ENCODE measurements at places on chromosomes 1 and 21. TPM values are rescaled to one million over a fixed set of nuclear protein-coding genes. Genes with fewer than 3 reads are reported as not detected.
A peak's percentile ranks its signal among the peaks of the same experiment; 100 is the strongest.

DNA sequence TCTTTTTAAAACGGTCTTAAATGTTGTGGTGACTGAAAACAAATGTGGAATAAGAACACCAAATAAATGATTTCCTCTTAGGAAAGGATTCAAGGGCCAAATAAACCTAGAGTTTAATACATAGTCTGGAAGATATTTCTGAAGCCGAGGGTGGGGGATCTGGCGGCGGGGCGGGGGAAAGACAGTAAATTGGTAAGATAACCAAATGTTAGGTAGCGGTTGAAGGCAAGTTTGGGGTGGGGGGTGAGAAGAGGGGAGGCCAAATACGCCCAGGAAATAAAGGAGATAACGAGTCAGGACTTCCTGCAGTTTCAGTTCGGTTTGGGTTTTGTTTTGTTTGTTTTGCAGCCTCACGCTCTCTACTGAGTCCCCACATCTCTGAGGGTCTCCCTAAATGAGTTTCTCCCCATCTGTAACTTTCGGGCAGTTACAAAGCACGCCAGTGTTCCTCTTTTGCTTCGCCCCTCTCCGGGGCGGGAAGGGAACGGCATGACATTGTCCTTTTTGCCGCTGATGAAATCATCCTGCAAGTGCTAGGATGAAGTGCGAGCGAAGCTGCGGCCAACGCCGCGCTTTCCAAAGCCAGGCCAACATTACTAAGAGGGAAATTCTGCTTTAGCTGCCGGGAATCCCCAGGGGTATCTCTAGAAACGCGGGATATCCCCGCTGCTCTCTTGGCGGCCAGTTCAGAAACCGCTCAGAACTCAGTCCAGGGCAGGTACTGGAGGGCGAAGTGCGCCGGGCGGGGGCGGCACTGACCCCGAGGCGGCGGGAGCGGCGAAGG lies 844 bp downstream of the NIBAN1 start:
- peak; percentile 51 for DNase-seq

Gene KPRP
- not detected for polyA plus RNA-seq

Gene ATAD3A
- 17.8 TPM for polyA plus RNA-seq

Gene TNN
- polyA plus RNA-seq: 2.4 TPM

- DNase-seq: no peak
Measured at GRCh38 chr21:45560106-45561021, 18.1 kb upstream of the SLC19A1 start.

DNA sequence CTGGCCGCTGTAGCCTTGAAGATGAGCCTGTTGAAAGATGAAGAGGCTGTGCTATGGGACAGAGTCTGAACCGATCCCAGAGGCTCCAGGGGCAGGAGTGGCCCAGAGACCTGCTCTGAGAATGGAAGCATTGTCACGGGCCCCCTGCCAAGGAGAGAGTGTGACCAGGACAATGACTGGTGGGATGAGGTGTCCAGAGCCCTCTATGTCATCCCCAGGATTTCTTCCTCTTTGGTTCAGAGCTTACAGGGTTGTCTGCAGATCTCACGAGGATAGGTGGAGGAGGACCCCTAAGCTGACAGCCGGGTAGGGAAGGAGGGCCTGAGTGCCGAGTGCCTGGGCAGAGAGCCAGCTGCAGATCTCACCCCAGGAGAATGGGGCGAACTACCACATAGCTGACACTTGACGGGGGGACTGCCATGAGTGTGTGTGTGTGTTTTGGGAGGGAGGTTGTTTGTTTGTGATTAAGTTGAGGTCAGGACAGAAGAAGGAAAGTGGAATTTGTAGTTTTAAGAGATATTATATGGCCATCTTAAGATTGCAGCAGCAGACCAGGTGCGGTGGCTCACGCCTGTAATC lies 25.4 kb downstream of the PIK3CD start:
- DNase-seq: no peak

Gene OLFML3
- polyA plus RNA-seq: 269 TPM

DNA sequence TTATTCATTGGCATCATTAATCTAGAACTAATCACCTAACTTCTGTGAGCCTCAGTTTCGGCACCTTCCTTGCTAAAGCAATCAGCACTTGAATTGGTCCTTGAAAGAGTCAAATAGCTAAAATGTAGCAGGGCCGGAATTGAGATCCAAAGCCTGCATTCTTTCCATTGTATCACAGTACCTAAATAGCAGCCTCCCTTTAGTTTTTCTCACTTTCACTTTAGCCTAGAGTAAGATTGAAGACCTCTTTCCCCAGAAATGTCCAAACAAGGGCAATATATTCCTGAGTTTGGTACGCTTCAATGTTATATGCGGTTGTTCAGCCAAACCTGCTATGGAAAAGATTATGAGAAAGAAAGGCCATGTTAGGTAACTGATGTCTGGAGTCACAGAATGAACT lies 121.9 kb upstream of the BMP8A start:
- no peak for DNase-seq

Gene UQCRHL
- 2.9 TPM for polyA plus RNA-seq

GRCh38 chr1:203368624-203369451 lies 17.9 kb upstream of the FMOD start:
- peak; percentile 83 for DNase-seq

- no peak for DNase-seq
Measured at GRCh38 chr21:18772404-18772803, 368.8 kb upstream of the TMPRSS15 start.

DNA sequence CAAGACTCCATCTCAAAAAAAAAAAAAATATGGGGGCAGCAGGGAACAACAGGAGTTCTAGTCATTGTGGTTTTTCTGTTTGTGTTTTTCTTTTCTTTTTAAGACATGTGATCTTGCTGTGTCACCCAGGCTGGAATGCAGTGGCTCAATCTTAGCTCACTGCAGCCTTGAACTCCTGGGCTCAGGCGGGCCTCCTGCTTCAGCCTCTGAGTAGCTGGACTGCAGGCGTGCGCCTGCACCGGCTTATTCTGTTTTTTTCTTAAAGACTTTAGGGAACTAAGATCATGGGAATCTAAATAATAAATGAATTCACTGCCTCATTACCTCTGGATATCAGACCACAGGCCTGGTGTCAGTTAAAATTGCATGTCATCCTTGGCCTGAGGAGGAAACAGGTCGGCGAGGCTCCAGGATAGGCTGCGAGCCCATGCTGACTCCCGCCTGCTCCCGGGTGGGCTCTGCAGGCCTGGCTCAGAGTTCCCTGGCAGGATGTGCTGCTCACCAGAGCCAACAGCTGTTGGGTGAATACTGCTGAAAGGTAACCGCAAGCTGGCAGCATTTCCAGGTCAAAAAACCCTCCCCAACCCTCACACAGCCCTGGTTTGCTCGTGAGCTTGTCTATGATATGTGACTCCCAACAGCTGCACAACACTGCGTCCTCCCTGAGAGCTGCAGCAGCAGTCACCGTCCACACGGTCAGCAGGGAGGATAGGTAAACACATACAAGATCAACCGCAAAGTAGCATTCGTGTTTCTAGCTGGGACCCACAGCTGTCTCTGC lies 58.1 kb downstream of the SCCPDH start:
- no peak for DNase-seq

Gene SLAMF1
- polyA plus RNA-seq: 0.13 TPM

Gene RGS5
- 121 TPM for polyA plus RNA-seq

DNA sequence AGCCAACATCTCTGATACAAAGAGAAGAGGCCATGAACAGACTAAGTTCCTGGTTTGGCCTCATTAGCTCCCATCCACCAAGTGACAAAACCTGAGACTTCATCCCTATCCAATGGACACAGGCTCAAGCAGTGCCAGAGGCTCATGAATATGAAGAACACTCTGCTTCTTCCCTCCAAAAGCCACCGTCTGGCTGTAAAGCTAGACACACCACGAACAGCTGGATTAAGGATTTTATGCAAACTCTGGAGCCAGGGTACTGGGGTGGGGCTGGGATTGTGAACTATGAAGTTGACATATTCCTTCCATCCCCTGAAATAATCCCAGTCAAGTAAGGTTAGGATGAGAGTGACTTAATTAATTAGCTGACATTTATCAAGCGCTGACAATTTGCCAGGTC lies 139.4 kb downstream of the CSMD2 start:
- DNase-seq: no peak

- no peak for DNase-seq
Measured at GRCh38 chr1:40155910-40156309, 5.3 kb upstream of the RLF start.

DNA sequence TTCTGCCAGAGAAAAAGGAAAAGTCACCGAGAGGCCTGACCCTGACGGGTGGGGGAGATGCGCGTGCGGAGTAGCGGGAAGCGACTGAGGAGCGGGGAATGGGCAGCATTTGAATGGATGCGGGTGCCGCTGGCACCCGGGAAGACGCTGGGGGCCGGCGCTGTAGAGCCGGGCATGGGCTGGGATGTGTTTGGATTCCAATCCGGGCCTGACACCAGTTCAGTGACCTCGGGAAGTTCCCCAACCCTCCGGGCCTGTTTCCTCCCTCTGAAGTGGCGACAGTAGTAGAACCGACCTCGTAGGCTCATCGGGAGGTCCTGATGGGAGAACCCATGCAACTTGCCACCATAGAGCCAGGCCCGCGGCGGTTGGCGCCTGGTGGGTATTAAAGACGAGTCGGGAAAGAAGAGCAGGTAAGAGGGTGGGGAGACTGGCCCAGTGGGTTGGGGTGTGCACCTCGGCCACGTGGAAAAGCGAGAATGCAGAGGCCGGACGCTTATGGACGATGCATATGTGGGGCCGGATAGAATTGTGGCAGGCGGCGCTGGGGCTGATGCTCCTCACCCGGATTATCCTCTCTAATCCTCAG lies 642 bp upstream of the SLC16A1 start:
- DNase-seq: no peak

GRCh38 chr1:233245191-233245765 lies 50.2 kb downstream of the PCNX2 start:
- no peak for DNase-seq

Gene AZIN2
- 10.6 TPM for polyA plus RNA-seq

DNA sequence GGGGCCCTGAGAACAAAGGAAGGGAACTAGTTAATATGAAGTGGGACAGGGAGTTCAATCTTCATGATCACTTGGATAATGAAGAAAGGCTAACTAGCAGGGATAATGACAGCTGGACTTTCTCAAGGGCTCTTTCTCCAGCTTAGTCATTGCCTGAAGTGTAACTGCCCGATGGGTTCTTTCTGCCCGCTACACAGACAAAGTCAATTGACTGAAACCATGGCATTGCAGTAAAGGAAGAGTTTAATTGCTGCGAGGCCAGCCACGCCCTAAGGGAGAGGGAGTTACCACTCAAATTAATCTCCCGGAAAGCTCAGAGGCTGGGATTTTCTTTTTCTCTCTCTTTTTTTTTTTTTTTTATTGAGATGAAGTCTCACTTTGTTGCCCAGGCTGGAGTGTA lies 16.6 kb upstream of the SLC2A5 start:
- no peak for DNase-seq

GRCh38 chr1:66925944-66926343 lies 1.2 kb downstream of the MIER1 start:
- no peak for DNase-seq

Data from right lung (tissue), 10 donors.